ENCODE measurements at places on chromosomes 1 and 21. TPM values are rescaled to one million over a fixed set of nuclear protein-coding genes. Genes with fewer than 3 reads are reported as not detected.

- DNase-seq, result no peak
These were observed 732.9 kb downstream of the RWDD3 start for GRCh38 chr1:95966866-95967265.

DNA sequence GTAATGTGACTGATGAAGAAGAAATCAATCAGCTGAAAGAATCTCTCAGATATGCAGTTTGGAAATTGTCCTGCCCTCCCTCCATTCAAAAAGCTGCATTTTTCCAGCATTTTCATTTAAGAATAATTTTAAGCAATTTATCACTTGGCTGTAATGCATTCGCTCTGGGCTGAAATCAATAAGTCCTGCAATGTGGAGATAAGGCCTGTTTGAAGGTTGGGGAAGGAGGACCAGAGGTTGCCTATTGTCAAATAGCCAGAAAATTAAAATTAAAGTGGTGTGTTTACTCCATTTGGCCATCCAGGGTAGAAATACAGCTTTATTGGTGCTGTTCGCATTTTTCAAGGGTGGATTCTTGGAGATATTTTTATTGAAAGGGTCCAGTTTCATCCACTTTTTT lies 187.6 kb upstream of the NFIA start:
- no peak for DNase-seq

- DNase-seq, result peak; percentile 59
These were observed 663 bp downstream of the CAMTA1 start for GRCh38 chr1:6785728-6786505.

Gene CASQ1
- total RNA-seq, result not detected

Gene SHISA4
- not detected for total RNA-seq

- peak; percentile 75 for DNase-seq
These were observed at the start of gene SPOCD1 for GRCh38 chr1:31815752-31816500. Gene SPOCD1 (minus strand): TSS chr1:31816022. CDS start chr1:31815333, 689 bp downstream.

DNA sequence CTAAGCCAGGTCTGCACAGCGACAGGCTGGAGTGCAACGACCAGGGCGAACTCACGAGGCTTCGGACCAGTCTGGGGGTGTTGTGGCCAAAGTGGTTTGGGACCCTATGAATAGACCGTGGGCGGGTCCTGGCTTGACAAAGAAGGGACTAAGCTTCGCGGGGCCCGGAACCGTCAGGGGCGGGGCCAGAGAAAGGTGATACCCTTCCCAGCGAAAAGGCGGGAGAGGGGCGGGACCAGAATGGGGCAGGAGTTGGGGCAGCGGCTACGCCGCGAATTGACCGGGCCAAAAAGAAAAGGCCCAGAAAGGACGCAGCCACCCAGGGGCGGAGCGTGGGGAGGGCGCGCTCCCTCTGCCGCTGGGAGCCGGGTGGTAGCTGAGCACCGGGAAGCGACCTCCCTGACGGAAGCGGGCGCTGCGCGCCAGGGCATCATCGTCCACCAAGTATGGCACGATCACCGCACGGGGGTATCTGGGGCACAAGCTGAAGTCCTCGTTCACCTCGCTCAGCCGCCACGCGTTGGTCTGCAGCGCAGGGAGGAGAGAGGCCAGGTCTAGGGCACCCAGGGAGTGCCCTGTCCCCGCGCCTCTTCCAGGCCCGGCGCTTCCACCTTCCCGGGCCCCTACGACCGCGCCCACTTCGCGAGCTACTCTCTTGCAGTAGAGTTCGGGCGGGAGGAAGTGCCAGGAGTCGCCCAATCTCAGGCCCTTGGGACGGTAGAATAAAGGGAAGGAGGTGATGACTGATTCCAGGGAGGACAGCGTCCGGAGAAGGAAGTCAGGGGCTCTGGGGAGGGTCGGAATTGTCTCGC lies 6.7 kb upstream of the FAM167B start:
- DNase-seq, result peak; percentile 75

GRCh38 chr1:81876901-81877733 lies 76.4 kb downstream of the ADGRL2 start:
- no peak for DNase-seq

Gene PEX11B
- total RNA-seq, result 39.1 TPM

DNA sequence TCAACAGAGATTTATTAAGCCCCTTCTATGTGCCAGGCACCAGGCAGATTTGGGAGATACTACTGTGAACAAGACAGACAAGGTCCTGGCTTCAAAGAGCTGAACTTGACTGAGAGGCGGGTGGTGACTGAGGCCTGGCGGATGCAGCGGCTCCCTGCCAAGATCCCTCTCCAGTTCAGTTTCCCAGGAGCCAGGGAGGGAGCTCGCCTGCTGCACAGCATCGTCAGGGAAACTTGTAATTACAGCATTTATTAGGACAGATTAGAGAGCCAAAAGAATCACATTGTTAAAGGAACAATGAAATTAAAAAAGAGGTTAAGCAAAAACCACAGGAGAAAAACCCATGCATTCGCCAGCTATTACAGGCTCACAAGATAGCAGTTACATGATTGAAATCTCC lies 55.3 kb downstream of the ETS2 start:
- no peak for DNase-seq

DNA sequence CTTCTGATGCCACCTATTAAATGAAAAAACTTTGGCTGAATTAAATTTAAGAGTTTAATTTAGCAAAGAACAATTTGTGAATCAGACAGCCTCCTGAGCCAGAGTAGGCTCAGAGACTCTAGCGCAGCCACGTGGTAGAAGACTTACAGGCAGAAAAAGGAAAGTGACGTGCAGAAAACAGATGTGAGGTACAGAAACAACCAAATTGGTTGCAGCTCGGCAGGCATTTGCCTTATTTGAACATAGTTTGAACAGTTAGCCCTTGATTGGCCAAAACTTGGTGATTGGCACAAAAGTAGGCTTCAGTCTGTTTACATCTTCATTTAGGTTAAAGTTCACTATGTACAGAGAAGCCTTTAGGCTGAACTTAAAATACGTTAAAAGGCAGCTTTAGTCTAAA lies 22.9 kb downstream of the TCP10L start:
- no peak for DNase-seq

Gene FGR
- 57.0 TPM for total RNA-seq

DNA sequence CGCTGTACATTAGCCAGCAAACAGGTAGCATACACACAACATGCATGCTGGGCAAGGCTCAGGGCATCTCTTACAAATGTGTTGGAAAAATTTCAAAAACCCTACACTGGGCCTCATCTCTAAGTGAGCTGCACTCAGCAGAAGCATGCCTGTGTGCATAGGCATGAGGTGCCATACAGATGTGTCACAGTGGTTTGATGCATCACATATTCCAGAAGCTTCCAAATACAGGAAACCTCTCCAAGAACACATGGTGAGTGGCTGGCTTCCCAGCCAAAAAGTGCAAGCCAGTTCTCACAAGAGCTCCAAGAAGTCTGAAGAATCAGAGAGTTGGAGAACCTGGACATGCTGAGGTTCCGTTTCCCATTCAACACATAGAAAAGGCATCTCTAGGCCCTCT lies 58.3 kb downstream of the CD46 start:
- peak; percentile 3 for DNase-seq

GRCh38 chr1:107871687-107872395 lies 93.1 kb downstream of the VAV3 start:
- no peak for DNase-seq

- no peak for DNase-seq
These were observed 9.6 kb downstream of the DISC1 start for GRCh38 chr1:231636157-231636556.

- DNase-seq, result no peak
These were observed 27.3 kb upstream of the PADI1 start for GRCh38 chr1:17177651-17178050.

DNA sequence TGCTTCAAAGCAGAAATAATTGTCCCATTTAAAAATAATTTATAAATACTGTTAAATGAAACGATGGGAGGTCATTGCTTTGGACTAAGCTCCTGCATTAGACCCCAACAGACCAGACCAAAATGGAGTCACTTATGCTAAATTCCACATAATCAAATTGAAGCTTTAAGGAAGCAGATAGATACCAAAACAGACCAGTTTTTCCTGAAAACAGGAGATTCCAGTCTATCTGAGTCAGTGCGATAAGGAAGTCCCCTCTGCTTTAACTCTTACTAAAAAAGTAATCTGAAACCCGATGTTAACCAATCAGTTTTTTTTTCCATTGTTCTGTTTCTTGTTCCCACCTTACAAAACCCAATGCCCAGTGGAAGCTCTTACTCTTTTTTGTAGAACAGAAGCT lies 16.2 kb upstream of the DNASE2B start:
- no peak for DNase-seq

GRCh38 chr1:229991724-229992333 lies 75.2 kb upstream of the GALNT2 start:
- DNase-seq, result no peak

DNA sequence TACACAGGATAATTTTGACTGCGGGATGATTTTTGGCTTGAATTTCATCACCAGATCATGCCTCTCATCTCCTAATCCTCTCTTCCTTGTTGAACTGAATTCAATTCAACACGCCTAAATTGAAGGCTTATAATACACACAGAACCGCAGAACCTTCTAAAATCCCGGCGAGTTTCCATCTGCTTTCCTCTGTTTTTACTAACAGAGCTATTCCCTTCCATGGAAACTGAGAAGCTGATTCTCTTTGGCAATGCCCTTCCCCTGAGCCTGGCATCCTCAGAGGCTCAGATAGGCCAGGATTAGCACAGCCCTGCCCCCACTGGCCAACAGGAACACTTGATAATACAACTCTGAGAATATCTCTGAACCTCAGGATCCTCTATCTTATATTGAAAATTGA lies 130.2 kb downstream of the CAPN8 start:
- DNase-seq, result no peak

GRCh38 chr1:174428033-174428432 lies 19.7 kb upstream of the GPR52 start:
- DNase-seq, result no peak

Gene MKNK1
- total RNA-seq, result 73.0 TPM

Gene UBE2J2
- 120 TPM for total RNA-seq

DNA sequence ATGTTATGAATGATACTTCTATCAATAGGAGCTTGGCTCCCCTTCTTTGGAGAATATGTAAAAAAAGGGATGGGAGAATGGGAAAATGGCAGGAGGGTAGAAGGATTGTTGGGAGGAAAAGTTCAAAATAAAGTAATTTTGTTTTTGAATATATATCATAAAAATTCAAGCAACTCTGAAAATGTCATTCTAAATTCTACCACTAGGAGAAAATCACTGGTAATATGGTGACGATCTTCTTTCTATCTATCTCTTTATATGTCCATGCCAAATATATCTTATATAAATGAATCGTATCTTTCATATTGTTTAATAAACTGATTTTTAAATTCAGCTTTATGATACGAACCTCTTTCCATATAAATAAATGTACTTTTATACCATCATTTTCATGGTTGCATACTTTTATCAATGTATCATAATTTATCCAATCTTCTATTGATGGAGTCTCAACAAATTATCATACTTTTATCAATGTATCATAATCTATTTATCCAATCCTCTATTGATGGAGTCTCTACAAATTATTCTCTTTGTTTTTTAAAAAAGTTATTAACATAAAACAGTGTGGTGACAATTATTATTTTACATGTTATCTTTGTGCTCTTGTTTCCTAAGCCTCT lies 73.7 kb upstream of the MARK1 start:
- no peak for DNase-seq

Data from B cell (primary cell).